ENCODE measurements at places on chromosomes 7 and 10. TPM values are rescaled to one million over a fixed set of nuclear protein-coding genes. Genes with fewer than 3 reads are reported as not detected.

Gene SH3PXD2A
- total RNA-seq: 44.8 TPM

Gene FAM221A
- total RNA-seq: 9.3 TPM

DNA sequence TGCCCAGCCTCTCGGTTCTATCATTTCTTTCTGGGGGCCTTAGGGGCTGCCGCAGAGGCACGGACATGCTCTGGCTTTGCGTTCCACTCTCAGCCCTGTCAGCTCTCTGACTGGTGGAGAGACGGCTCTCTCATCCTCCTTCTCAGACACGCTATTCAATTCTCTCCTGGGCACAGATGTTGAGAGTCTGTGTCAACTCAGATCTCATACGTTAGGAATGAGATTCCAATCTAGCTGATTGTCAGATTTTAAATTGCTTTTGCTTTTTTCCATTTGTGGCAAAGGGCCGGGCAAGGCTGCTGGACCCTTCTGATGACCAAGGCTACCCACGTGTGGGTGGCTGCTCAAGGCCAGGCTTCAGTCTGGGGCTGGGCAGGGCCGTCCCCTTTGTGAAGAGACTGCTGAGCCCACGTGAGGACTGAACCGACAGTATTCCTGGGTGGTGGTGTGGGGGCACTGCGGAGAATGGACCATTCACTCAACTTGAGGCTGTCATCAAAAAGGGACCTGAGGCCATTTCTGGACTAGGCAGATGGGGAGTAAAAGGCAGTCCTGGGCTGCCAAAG, 71.5 kb downstream of the CLEC2L start:
- no peaks in the 10 kb centered on the region for H3K4me1 ChIP-seq
- H3K36me3 ChIP-seq: no peaks in the 10 kb centered on the region
- H3K27ac ChIP-seq: no peak overlapping the region
- no peak overlapping the region for H3K4me3 ChIP-seq

DNA sequence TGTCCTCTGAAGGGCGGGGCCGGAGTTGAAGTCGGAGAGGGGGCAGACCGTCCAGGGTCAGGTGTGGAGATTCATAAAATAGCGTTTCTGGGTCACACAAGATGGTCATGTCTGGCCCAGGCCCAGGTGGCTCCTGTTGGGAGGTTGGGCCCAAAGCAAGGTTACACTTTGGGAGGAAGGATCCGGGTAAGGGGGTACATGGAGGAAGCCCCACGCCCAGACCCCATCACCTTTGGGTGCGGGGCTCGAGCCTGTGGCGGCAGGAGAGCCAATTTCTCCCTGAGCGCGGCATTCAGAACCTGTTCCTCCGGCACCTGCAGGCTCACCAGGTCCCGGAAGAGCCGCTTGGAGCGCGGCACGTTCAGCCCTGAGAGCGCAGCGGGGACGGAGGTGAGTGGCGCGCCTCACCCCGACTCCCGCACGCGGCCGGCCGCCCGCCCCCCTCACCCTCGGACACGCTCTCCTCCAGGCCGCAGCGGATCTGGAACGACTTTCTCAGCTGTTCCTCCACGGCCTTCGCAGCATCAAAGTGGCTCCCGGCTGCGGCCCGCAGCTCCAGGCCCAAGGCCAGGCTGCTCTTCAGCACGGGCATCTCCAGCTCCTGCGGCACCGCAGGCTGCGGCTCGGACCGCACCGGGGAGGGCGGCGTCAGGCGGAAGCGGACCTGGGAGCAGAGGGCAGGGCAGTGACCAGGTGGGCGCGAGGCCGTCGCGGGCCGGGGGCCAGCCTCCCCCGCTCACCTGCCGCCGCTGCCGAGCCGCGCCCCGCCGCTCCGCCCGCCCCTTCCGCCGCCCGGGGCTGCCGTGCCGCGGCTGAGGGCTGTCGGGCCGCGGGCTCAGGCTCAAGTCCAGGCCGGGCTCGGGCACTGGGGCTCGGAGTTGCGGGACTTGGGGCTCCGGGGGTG, 644 bp downstream of the PPP1R35 start:
- peak overlapping the region; percentile 71 for H3K4me3 ChIP-seq
- peaks cover 57% of the 10 kb centered on the region for H3K4me1 ChIP-seq
- H3K27ac ChIP-seq: peak overlapping the region; percentile 94
- peak; percentile 40 for DNase-seq

DNA sequence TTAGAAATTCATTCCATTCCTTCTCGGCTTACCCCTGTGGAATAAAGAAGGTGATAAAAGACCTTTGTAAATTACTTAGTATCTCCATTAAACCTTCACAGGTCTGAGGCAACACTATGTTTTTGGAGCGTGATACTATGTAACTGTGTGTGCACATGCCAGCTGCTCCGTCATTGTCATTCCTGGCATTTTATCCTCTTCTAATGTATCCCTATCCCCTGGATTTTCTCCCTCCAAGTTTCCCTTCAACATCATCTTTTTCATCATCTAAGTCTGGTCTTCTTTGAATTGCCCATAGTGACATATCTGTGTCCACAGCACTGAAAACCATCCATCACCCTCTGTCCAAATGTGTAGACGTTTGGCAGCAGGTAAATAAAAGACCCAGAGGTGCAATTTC, 125.7 kb downstream of the TEX36 start:
- H3K36me3 ChIP-seq: no peaks in the 10 kb centered on the region
- no peak overlapping the region for H3K27ac ChIP-seq
- no peaks in the 10 kb centered on the region for H3K4me1 ChIP-seq
- H3K27me3 ChIP-seq: no peaks in the 10 kb centered on the region
- no peak for DNase-seq

DNA sequence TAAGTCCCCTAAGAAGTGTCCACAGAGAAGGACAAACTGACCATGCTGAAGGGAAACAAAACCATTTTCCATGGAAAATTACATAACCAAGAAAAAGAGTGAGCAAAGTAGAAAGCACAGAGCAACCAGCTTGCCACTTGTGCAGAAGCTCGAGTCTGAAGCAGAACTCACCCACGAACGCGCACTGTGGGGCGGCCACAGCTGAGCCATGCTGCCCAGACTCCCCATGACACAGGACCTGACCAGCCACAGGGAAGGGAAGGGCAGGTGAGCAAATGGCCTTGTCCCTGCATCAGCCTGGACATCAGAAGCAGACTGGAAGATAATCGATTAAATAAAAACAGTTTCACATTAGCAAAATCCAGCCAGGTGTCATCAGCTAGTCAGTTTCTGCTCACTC, 95.7 kb downstream of the TCERG1L start:
- H3K36me3 ChIP-seq: no peaks in the 10 kb centered on the region
- no peak for DNase-seq
- H3K4me1 ChIP-seq: no peaks in the 10 kb centered on the region
- H3K4me3 ChIP-seq: no peak overlapping the region
- no peaks in the 10 kb centered on the region for H3K27me3 ChIP-seq

GRCh38 chr7:151386301-151387160, 23.3 kb downstream of the WDR86 start:
- H3K27ac ChIP-seq: no peak overlapping the region
- DNase-seq: peak; percentile 59
- peaks cover 13% of the 10 kb centered on the region for H3K27me3 ChIP-seq
- no peak overlapping the region for H3K4me3 ChIP-seq
- no peaks in the 10 kb centered on the region for H3K4me1 ChIP-seq
- H3K36me3 ChIP-seq: no peaks in the 10 kb centered on the region

- H3K27me3 ChIP-seq: no peaks in the 10 kb centered on the region
- H3K27ac ChIP-seq: no peak overlapping the region
- no peaks in the 10 kb centered on the region for H3K36me3 ChIP-seq
- H3K4me1 ChIP-seq: no peaks in the 10 kb centered on the region
- DNase-seq: peak; percentile 65
These were observed 142.4 kb downstream of the SH3PXD2A start for GRCh38 chr10:103712898-103713498.

DNA sequence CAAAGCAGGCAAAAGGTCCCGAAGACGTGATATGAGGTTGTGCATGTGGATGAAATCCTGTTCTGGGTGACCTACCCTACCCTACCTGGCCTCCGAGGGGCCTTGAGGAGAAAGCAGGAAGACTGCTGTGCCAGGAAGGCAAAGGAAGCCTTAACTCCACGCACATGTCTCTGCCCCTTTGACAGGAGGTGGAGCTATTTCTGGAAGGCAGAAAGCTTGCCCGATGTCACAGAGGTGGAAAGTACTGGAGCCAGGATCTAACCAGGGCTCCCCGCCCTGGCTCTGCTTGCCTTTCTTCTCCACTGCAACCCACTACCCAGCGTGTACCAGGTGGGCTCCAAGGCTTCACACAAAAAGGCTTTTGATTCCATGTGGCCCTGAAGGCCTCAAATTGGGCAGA, 66.4 kb upstream of the DDC start:
- no peak overlapping the region for H3K4me3 ChIP-seq
- no peaks in the 10 kb centered on the region for H3K4me1 ChIP-seq
- no peaks in the 10 kb centered on the region for H3K27me3 ChIP-seq

DNA sequence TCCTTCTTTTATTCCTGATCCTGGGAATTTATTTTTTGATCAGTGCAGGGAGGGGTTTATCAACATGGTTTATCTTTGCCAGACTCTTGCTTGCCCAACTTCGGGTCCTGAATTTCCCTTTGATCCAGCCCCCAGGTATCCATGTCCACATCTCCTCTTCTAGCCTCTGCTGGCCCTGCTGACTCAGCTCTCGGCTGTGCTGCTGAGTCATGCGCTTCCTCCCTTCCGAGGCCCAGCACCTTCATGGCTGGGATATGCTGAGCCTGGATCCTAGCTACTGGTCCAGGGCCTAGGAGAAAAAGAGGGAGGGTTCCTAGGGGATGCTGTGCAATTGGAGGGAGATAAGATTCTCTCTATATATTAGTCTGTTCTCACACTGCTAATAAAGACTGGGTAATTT, 380.7 kb upstream of the SHH start:
- H3K36me3 ChIP-seq: no peaks in the 10 kb centered on the region
- H3K27me3 ChIP-seq: no peaks in the 10 kb centered on the region
- no peak overlapping the region for H3K27ac ChIP-seq
- DNase-seq: no peak
- H3K4me3 ChIP-seq: no peak overlapping the region
- no peaks in the 10 kb centered on the region for H3K4me1 ChIP-seq

GRCh38 chr10:120385992-120386391, 71.0 kb upstream of the PLPP4 start:
- no peak for DNase-seq
- H3K27ac ChIP-seq: no peak overlapping the region
- no peaks in the 10 kb centered on the region for H3K27me3 ChIP-seq
- no peak overlapping the region for H3K4me3 ChIP-seq
- no peaks in the 10 kb centered on the region for H3K4me1 ChIP-seq

DNA sequence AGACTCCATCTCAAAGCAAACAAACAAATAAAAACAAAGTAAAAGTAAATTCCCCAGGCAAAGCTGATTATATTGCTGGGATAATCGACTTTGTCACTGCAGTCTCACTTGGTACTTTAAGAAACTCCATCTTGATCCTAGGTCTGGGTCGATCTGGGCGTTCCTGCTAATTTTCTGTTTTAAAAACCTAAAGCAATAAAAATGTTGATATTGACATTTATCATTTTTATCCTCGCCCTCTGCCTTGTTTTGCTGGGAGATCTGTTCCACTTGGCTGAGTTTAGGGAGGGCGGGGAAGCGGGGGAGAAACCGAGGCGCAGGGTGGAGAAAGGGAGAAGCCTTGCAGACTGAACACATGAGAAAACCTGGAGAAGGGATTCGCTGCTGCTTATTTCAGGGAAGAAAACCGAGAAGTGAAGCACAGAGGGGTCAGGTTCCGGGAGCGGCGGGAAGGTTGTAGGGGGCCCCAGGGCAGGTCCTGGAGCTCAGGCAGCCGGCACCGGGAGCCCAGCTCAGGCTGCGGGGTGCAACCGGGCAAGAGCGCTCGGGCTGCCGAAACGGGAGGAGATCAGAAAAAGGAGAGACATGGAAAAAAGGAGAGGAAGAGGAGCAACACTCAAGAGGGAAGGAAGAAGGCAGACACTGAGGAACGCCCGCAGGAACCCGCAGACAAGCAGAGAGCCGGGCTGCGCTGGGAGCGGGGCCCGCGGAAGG, 27.3 kb upstream of the KMT2C start:
- peaks cover 4% of the 10 kb centered on the region for H3K4me1 ChIP-seq
- peak overlapping the region; percentile 86 for H3K4me3 ChIP-seq
- no peaks in the 10 kb centered on the region for H3K27me3 ChIP-seq

GRCh38 chr10:37654466-37654865, 202.9 kb downstream of the ZNF248 start:
- DNase-seq: no peak
- H3K27me3 ChIP-seq: no peaks in the 10 kb centered on the region
- no peaks in the 10 kb centered on the region for H3K4me1 ChIP-seq
- H3K36me3 ChIP-seq: no peaks in the 10 kb centered on the region

DNA sequence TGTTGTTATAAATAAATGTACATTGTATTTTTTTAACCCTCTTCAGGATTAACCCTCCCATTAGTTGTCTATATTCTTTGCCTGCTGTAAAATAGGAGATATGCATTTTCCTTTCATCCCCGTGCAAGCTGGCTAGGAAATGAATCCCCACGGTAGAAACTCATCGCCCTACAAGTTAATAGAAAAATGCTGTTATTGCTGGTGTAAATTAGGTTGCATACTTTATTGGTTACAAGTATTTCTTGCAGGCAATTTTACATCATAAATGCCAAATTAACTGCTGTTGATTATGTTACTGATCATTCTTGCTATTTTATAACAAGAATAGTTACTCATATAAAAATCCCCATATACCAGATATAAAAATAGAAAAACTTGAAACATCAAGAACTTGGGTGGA, 454.2 kb upstream of the KLF6 start:
- peaks cover 15% of the 10 kb centered on the region for H3K4me1 ChIP-seq
- no peak overlapping the region for H3K27ac ChIP-seq
- H3K36me3 ChIP-seq: no peaks in the 10 kb centered on the region
- no peak overlapping the region for H3K4me3 ChIP-seq

DNA sequence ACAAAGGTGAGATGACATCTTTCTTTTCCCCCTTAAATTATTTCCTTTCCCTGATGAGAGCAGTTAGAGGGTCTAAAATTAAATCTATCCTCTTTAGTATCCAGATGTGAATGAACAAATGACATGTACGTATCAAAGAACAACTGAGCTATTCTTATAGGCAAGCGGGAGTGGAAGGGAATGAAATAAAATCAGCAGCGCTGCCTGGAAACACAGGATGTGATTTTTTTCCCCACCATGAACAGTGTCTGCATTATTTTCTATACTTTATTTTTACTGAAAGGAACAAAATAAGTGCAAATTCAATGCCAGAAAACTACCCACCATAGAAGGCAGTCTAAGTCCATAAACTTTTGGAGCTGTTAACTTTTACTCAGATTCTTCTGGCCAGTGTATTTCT, 40.6 kb downstream of the SLC26A4 start:
- no peaks in the 10 kb centered on the region for H3K36me3 ChIP-seq
- H3K4me1 ChIP-seq: no peaks in the 10 kb centered on the region
- H3K27me3 ChIP-seq: no peaks in the 10 kb centered on the region
- no peak for DNase-seq
